ENCODE measurements at places on chromosomes 12 and 14.

GRCh38 chr14:22547313-22547947 is 41.6 kb downstream of the DAD1 start:
- DNase-seq: no peak

DNA sequence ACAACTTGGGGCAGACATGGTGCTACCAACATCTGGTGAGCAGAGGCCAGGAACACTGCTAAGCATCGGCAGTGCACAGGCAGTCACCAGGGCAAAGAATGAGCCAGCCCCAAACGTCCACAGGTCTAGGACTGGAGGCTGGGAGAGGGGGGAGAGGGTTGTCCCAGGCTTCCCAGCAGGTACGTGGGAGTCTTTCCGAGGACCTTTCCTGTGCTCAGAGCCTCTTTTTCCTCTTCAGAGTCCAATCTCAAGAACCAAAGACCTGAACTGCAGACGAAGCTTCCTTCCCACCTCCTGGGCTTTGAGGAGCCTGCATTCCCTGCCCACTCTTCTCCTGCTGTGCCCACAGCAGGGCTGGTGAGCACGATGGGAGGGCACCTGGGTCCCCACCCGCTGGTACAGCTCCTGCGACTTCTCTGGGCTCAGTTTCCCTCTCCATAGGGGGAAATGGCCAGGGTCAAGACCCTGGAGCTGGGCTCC is 48.7 kb downstream of the DLK1 start:
- no peak for DNase-seq

- DNase-seq: no peak
Observed at GRCh38 chr14:85531141-85531586, 1.2 kb downstream of the FLRT2 start.

- no peak for DNase-seq
Observed at GRCh38 chr12:112961074-112961473, 17.2 kb upstream of the OAS2 start.

DNA sequence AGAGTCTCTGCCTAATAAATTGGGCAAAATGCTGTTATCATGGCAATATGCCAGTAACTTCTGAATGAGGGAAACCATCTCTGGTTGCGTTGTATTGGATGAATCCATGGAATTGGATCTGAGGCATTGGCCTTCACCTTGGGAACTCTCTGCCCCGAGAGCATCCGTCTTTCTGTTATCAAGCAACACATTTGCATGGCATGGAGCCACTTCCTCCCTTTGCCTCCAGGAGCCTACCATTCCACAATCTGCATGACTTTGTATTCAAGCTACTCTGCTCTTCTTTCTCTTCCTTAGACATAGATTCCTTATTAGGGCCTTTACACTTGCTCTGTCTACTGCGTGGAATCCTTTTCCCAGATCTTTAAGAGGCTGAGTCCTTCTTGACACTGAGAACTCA is 57.2 kb downstream of the RIC8B start:
- no peak for DNase-seq

- DNase-seq: no peak
Observed at GRCh38 chr14:92981726-92982125, 58.8 kb downstream of the CHGA start.

GRCh38 chr12:62898526-62898925 is 36.4 kb downstream of the PPM1H start:
- DNase-seq: no peak

- peak; percentile 74 for DNase-seq
Observed at GRCh38 chr12:2034633-2035430, 18.0 kb upstream of the CACNA1C start.

GRCh38 chr12:2618291-2618995 is 176.3 kb upstream of the FKBP4 start:
- no peak for DNase-seq

DNA sequence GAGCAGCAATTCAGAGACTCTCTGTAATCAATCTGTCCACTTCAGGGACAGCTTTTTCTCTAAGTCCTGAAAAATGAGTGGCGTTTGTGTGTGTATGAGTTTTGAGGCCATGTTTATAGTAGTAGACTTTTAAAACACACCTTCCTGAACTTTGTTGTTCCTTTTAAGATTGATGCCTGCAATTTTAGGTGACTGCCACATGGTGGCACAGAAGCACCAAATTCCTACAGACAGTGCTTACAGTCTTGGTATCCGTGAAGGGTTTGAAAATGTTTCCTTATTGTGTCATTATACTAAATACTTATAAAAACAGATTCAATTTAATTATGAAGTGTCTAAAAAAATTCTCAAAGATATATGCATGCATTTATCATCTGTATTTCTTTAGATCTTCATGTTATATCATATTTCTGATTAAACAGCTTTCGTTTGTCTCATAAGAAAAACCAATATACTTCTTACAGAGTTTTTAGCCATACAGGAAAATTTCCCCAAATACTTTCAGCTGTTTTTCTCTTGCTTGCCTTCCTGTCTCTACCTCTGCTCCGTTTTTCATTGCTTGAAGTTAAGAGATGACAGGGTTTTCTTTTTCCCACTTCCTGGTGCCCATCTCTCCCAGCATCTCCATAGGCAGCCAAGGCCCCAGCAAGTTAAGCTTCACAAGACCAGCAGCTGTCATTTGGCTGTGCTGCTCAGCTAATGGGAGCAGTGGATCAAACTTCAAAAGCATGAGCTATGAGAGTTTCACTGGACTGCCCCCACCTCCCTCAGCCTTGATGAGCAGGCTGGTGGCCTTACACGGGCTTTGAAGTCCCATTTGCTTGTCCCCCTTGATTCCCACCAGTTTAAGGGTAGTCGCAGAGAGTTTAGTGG is 259.6 kb downstream of the AKAP6 start:
- no peak for DNase-seq
